ENCODE measurements at places on chromosomes 7 and 10.

DNA sequence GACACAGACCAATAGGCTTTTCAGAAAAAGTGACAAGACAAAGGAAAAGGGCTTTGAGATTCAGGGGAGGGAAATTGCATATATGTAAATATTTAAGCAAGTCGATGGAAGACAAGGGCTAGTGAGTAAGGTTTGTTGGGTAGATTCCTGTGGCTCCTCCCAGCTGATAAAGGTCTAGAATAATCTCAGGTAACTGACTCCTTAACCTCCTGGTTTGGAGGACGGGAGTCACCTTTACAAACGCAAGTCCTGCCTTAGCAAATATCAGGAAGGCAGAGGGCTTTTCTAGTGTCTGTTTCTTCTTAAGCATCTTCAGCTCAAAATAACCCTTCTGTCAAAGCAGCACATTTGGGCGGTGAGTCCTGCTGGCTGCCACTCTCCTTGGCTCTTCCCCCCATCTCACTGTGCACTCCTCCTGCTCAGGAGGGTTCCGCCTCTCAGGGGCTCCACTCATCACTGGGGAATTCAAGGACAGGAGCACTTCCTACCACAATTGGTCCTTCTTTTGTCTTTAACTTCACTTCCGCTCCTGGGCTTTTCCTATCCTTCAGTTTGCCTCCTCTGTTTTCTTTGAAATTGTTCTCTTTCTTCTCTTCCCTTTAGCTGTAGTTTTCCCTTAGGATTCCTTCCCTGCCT, 496.3 kb upstream of the KLF6 start:
- no peak for DNase-seq

DNA sequence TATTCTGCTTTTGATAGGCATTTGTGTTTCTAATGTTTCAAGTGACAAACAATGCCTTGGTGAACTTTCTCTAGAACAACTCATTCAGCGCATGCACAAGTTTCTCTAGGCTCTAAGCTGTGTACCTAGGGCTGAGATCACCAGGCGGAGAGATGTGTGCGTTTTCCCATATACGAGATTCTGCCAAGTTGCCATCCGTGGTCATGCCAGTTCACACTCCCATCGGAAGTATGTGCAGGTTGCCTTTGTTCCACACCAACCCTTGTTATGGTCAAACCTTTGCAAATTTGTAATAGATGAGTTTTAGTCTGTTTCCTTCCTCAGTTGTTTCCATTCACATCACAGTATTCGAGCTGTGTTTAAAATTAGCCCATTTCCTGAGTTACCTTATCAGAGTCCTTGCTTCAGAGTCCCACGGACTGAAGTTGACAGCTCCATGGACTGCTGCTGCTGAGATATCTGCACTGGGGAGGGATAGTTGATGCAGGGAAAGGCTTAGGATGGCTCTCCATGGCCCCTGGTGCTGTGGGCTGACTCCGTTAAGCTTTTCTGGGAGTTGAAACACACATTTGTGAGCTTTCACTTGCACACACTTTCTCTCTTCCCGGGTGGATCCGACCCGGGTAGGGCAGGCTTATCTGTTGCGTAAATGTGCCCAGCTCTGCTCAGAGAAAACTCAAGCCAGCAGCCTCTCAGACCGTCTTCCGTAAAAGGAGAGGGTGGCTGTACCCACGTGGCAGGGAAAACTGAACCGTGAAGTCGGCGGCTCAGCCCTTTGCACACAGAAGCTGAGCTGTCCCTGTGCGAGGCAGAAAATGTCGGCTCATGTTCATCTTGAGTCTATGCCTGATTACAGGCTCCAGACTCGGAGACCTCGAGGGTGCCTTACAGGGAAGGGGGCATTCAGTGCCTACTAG, 49.4 kb downstream of the HK1 start:
- DNase-seq, result no peak

DNA sequence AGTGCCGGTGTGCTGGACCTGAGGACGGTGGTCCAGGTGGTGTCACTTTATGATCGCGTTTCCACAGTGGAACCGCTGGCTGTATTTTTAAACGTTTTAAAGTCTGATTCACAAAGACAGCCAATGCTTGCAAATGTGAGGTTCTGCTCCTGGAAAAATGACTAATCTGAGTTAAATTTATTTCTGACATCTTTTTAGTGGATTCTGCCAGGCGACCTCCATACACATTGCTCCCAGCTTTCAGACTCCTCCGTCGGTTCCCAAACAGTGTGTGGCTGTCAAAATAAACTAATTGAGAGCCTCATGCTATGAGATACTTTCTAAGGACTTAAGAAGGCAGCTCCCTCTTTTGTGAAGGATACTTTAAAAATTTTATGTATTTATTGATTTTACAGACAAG, 12.7 kb upstream of the TTYH3 start:
- no peak for DNase-seq

DNA sequence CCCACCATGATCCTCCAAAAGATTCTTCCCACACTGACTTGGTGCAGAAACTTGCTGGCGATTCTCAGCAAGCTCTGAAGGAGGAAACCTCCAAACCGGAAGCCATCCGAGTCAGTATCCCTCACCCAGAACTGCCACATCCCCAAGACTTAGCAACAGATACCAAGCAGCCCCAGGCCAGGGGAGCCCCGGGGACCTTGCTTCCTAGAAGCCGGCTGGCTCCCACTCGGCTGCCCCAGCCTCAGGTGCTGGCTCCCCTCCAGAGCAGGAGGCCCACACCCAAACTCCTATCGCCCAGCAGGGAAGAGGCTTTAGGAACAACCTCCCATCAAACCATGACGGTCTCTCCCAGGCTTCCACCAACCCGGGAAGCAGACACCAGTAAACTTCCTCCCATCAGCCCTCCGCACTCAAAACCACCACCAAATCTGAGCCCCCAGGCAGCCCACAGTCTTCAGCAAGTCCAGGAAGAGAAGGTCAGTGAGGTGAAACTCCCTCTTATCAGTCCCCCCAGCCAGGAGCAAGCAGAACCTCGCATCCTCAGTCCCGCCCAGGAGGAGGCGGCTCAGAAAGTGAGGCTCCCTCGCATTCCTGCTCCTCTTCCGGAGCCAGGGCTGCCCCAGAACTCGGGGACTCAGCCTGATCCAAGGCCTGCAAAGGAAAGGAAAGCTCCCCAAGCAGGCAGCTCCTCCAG, 82.3 kb downstream of the LRGUK start:
- DNase-seq, result no peak

DNA sequence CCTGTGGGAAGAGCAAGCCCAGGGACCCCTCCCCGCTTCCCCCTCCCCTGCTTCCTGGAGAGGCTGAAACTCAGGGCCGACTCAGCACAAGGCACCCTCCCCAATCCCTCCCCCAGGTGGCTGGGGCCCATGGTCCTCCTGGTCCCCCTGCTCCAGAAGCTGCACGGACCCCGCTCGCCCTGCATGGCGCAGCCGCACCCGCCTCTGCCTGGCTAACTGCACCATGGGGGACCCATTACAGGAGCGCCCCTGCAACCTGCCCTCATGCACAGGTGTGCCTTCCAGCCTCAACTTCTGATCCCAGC, 19.7 kb upstream of the ZNF862 start:
- peak; percentile 46 for DNase-seq

GRCh38 chr10:120503689-120504088, 46.7 kb downstream of the PLPP4 start:
- no peak for DNase-seq

DNA sequence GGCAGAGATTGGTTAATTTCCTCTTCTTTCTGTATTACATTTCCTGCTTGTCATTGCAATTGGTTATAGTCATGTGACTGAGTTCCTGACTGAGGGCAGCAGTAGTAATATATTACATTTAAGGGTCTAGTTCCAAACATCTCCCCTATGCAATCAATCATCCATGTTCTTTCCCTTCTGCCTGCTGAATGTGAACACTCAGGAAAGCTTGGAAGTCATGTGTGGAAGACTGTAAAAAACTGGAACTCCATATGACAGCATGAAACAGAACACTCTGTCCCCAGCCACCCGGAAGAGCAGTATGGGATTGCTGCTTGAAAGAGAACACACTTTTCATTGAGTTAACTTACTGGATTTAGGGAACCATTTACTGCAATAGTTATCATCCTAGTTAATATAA, 459.7 kb upstream of the SEMA3A start:
- DNase-seq, result no peak

- no peak for DNase-seq
These were observed 97.7 kb downstream of the TMEM130 start for GRCh38 chr7:98771941-98772603.

- DNase-seq, result no peak
These were observed 394.9 kb downstream of the HTR7 start for GRCh38 chr10:90462749-90463470.

DNA sequence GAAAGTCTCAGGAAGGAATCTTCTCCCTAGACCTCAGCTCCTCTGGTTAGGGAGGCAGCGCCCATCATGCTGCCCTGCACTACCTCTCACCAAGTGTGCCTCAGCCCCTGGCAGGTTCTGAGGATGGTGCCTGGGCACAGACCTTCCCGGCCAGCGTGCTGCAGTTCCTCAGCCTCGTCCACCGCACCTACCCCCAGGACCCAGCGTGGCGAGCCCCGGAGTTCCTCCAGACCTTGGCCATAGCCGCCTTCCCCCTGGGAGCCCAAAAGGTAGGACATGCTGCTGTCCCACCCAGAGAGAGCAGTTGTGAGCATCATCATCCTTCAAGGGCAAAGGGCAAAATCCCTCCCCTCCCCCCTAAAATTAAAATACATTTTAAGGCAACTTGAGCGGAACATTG, 122.5 kb downstream of the LRRC18 start:
- no peak for DNase-seq
